Omental fat pad (tissue), 4 donors: ENCODE measurements at places on chromosomes 1 and 21.

DNA sequence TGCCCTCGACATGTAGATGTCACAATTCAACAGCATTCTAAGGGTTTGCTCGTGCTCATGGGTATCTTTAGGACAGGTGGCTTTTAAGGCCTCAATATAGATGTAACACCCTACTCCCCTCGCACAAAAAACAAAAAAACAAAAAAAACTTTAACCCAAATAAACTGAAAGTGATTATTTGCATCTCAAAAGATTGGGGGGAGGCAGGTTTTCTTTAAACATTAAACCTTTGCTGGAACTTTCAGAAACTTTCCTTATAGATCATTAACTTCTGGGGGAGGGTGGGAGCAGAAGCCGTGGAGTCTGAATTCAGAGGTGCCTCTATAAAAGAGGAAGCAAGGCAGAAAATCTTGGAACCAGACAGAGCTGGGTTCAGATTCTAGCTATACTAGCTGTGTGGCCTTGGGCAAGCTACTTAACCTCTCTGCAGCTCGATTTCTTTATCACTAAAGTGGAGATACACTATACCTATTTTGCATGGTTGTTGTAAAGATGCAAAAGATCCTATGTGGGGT lies 3.2 kb upstream of the KIAA1614 start:
- DNase-seq: no peak

DNA sequence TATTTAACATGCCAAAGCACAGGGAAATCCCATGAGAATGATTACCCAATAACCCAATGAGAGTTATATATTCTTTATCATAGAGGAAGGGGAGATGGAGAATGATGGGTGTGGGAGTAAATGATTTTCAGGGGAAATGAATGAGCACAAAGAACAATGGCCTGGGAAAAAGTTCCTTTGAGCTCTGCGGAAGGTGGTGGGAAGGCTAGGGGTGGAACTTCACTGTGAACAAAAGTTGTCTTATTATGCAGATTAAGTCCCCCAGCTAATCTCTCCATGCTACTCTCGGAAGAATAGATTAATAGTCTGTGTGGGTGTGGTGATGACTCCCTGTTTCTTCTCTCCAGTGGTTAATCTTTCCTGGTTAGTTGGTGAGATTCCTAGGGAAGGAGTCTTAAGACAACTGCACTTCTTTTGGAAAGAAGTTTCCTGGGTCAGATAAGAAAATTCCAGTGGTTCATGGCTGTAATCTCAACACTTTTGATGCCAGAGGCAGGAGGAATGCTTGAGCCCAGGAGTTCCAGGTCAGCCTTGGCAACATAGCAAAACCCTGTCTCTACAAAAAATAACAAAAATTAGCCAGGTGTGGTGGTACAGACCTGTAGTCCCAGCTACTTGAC lies 71.6 kb downstream of the DNTTIP2 start:
- DNase-seq: no peak

- no peak for DNase-seq
Observed at GRCh38 chr1:116268211-116268610, 104.8 kb upstream of the ATP1A1 start.

DNA sequence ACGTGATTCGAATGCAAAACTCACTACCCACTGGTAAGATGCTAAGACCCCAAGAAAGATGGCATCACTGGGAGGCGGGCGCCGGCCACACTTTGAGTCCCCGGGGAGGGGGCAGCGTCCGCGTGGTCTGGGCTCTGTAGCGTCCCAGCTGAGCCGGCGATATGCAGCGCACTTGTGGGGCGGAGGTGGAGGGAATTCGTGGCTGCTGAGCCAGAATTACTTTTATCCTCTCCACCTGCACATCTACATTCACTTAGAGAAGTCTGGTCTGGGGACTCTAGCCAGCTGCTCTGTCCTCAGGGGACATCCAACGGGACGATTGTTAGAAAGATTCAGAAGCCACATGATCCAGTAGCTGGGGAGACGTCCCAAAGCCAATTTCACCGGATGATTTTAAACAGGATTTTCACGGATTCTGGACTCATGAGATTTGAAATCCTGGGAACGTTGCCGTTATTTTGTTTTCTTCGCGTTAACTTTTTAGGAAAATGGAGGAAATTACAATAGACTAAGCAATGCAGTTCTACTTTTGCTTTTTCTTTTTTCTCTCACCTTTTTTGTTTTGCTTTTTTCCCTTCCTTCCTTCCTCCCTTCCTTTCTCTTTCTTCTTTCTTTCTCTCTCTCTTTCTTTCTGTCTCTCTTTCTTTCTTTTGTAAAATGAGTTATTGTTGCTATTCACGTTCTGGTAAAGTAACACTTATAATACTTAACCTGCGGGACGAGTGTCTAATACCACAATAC lies 1.3 kb downstream of the JAM2 start:
- DNase-seq: peak; percentile 29

GRCh38 chr1:184743062-184743756 lies 11.4 kb downstream of the EDEM3 start:
- no peak for DNase-seq

GRCh38 chr1:151130987-151131586 lies 15.3 kb downstream of the SEMA6C start:
- peak; percentile 70 for DNase-seq

DNA sequence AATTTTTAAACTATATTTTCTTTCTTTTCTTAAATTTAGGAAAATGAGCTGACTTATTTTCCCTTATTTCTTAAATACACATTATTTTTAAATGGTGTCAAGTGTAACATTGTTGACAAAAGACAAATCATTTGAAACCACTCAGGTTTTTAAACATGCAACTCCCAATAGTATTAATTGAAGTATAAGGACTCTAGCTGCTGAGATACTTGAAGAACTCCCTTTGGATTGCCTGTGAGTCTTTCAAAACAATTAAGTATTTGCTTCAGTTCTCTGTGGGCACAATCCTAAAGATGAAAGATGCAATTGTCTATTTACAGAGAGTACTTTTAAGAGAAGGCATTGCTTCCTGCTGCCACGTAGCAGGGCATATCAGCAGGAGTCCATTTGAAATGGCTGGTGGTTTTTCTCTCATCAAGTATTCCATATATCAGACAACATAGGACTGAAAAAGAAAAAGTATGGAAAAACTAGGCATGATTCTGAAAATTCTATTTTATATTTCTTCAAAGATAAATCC lies 373.4 kb downstream of the NEGR1 start:
- DNase-seq: no peak

GRCh38 chr1:113978863-113979702 lies at the start of gene OLFML3:
Gene OLFML3 (plus strand): TSS chr1:113979474. CDS start chr1:113979517, 43 bp downstream.
- peak; percentile 90 for DNase-seq

- DNase-seq: no peak
Observed at GRCh38 chr1:218829097-218829496, 344.6 kb upstream of the LYPLAL1 start.

- no peak for DNase-seq
Observed at GRCh38 chr1:177490036-177490639, 319.4 kb downstream of the BRINP2 start.

GRCh38 chr1:19325958-19326747 lies 14.0 kb downstream of the SLC66A1 start:
- DNase-seq: no peak

GRCh38 chr1:80825067-80825466 lies 975.7 kb upstream of the ADGRL2 start:
- DNase-seq: no peak

DNA sequence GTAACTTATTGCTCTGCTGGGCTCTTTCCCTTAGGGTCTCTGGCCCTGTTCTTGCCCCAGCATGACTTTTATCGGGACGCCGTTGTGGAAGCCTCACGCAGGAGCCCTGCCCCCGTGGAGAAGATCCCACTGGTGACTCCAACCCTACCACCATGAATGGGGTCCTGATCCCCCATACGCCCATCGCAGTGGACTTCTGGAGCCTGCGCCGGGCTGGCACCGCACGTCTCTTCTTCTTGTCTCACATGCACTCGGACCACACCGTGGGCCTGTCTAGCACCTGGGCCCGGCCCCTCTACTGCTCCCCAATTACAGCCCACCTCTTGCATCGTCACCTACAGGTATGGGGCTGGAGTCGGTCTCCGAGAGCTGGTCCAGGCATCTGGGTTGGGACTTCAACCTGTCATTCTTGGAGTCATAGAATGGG lies 322 bp downstream of the DCLRE1B start:
- no peak for DNase-seq

- no peak for DNase-seq
Observed at GRCh38 chr1:168362991-168363390, 82.3 kb downstream of the TBX19 start.

DNA sequence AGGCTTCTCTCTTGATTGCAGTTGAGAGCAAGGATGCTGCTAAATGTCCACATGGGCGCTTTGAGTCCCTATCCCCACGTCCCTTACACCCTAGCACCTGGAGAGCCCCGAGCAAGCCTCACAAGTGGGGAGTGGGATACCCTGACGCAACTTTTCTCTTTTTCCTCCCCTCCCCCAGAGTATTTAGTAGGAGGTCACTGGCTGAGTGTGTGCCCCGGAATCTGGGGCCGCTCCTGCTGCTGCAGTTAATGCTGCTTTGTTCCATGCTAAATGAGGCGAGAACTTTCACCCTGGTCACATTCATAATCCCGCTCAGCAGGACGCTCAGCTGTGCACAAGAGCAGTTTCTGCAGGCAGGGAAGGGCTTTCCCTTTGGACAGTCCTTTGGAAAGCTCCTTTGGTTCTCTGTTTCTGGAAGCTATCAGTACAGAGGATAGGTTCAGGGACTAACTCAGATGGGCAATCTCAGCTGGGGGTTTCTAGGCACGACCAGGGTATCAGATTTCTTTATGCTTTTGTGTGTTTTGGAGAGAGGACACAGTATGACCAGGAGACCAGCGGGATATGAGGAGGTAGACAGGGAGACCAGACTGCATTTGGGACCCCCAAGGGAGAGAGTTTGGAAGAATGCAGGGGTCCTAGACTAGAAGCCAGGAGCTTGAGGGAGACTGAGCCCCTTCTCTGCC lies 75.9 kb downstream of the NOS1AP start:
- DNase-seq: no peak

DNA sequence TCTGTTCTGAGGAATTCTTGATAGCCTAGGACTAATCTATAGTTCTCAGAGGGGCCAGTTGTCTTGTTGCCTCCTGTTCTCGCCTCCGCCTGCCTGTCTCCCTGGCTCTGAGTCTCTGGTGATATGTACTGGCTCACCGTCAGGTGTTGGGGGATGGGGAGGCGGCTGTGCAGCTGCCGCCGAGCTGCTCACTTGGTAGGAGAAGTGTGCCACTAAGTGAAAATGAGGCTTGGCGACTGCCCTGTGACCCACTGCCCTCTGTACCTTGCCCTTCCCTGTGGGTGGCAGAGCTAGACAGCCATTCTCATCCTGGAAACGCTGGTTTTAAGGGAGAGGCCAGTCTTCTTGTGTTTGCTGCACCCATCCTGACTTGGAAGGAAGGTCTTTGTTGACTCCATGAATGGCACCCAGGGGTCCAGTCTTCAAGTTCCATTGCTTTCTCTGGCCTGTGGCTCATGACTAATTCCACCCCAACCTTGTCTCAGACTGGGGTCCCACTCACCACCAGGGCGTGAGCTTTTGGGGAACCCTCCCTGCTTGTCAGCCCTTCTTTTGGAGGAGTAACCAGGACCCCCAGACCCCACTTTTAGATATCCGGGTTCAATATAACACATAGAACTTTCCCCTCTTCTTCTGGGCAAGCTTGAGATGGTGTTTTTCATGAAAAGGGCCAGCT lies 120.6 kb downstream of the CACNA1E start:
- no peak for DNase-seq

- no peak for DNase-seq
Observed at GRCh38 chr21:43191971-43192370, 23.2 kb downstream of the CRYAA start.

DNA sequence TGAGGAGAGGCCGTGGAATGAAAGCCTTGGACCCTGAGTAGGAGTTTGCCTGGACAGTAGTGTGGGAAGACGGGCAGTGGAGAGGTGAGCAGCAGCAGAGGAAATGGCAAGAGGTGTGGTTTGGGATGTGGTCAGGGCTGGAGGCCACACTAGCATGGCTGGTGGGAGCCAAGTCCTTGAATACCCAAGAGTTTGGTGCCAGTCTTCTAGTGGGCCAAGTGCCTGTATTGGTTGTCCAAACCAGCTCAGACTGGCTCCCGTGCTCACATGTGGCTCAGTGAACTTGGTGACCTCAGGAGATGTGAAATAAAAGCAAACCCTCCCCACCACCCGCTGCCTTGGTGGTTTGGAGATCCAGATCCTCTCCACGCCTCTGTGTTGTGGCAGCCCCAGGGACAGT lies 2.4 kb downstream of the GUCA2A start:
- DNase-seq: no peak

- DNase-seq: no peak
Observed at GRCh38 chr1:234918181-234918841, 210.3 kb downstream of the TOMM20 start.

DNA sequence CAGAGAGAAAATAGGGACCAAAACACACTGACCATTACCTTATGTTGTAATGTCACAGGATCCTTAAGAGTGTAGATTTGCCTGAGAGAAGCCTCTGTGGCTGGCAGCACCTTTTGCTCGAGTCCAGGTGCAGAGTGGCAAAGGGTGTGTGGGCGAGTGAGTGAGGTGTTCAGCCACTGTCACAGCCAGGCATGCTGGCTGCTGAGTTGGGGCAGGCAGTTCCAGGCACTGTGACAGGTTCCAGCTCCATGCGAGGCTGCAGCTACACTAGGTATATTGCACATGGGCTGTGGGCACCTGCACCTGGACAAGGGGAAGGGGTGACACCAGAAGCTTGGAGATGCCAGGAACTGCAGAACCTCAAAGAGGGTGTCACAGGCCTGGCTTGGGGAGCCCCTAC lies 1370.4 kb upstream of the PRMT6 start:
- no peak for DNase-seq

DNA sequence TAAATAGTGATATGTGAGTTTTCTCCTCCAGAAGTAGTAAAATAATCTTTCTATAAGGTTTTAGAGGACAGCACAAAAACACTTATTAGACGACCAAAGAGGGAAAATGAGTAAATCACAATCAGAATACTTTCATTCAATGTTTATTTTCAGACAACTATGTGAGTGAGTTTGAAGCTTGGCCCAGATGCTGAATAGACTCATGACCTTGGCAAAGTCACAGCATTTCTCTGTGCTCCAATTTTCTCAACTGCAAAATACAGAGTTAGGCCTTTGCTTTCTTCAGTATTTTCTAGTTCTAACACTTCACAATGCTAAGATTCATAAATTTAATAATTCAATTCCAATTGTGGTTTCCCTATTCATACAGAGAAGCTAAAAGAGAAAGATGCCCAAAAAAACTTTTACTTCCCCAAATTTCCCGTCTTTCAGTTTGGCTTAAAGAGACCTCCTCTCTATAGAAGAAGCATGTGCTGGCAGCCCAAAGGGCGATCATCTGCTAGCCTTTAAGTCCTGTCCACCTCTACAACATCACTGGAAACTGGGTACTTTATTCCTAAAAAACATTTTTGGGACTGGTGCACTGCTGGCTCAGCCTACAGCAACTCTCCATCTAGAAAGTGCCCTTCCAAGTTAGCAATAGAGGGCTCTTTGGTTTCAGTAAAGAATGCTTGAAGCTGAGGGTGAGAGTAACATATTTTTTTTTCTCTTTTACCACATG lies 116.8 kb upstream of the GORAB start:
- DNase-seq: no peak

- no peak for DNase-seq
Observed at GRCh38 chr1:50973875-50974617, 4.0 kb downstream of the CDKN2C start.

GRCh38 chr1:27192039-27192529 lies 37.2 kb upstream of the SLC9A1 start:
- no peak for DNase-seq
